Naive thymus-derived CD4-positive, alpha-beta T cell (primary cell): ENCODE measurements at places on chromosomes 7 and 10. TPM values are rescaled to one million over a fixed set of nuclear protein-coding genes. Genes with fewer than 3 reads are reported as not detected.
A peak's percentile ranks its signal among the peaks of the same experiment; 100 is the strongest.

- no peak overlapping the region for H3K4me3 ChIP-seq
- H3K4me1 ChIP-seq: no peaks in the 10 kb centered on the region
- no peak overlapping the region for H3K27ac ChIP-seq
Measured at GRCh38 chr10:82221601-82222149, 346.7 kb downstream of the NRG3 start.

- no peaks in the 10 kb centered on the region for H3K36me3 ChIP-seq
- no peak overlapping the region for H3K4me3 ChIP-seq
- no peaks in the 10 kb centered on the region for H3K27me3 ChIP-seq
- DNase-seq: no peak
Measured at GRCh38 chr7:28135315-28135714, 45.3 kb downstream of the JAZF1 start.

DNA sequence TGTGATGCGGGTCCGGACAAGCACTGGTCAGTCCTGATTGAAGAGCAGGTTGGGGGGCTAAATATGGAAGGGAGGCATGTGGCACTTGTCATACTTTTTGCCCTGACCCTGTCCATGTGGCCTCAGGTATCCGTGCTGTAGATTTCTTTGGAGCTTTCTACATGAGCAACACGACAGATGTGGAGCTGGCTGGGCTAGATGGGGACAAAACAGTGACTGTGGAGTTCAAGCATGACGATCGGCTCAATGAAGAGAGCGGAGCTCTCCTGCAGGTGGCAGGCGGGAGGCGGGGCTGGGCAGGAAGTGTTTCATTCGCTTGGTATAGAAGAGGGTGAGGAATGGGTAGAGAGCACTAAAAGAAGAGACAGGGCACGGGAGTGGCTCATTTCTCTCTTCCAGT is 13.0 kb upstream of the CHCHD1 start:
- H3K4me1 ChIP-seq: peaks cover 13% of the 10 kb centered on the region
- DNase-seq: peak; percentile 60
- H3K27ac ChIP-seq: peak overlapping the region; percentile 25
- H3K27me3 ChIP-seq: no peaks in the 10 kb centered on the region
- no peak overlapping the region for H3K4me3 ChIP-seq

DNA sequence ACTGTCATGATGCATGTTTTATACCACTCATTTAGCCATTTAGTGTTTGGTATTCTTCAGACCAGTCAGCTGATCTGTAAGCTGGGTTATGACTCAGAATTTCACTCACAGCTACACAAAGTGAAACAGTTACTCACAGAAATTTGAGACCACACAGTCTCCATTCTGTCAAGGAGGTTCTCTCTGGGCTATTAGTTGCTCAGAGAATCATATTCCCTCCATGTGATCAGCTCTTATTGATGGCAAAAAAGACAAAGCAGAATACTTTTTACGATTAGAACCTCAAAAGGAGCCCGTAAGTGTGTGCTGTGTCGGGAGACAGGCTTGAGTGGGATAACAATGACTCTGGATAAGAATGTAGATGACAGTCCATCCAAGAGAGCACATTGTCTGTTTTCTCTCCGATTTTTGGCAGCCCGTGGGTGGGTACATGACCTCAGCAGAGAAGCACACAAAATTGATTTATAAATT is 277.6 kb upstream of the SORCS1 start:
- no peaks in the 10 kb centered on the region for H3K27me3 ChIP-seq
- no peaks in the 10 kb centered on the region for H3K36me3 ChIP-seq
- H3K4me1 ChIP-seq: no peaks in the 10 kb centered on the region
- DNase-seq: no peak
- no peak overlapping the region for H3K27ac ChIP-seq

DNA sequence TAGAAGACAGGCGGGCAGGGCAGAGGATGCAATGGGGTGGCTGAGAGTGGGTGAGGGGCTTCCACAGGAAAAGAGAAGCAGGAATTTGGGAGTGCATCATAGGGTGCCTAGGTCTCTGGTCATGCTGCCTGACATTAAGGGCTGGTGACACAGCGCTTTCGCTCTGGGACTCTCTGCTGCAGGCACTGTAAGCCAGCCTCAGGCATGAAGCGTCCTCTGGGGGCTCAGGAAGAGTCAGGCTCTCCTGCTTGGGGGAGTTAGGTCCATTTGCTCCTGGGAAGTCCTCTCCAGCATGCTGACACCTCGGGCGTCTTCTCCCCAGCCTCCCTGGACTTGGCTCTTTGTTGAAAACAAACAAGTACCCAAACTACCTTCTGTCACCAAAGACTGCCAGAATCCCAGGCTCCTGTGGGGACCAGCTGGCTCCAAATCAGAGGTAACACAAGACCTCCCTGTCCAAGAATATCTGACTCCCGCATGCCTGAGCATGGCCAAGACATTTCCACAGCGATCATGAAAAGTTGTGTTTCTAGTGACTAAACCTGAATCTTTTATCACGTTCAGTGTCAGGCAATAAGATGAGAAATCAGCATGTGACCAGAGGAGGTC is 55.4 kb downstream of the GPR26 start:
- no peak overlapping the region for H3K27ac ChIP-seq
- no peak overlapping the region for H3K4me3 ChIP-seq
- no peaks in the 10 kb centered on the region for H3K36me3 ChIP-seq
- no peak for DNase-seq

- H3K36me3 ChIP-seq: no peaks in the 10 kb centered on the region
- H3K27ac ChIP-seq: no peak overlapping the region
- H3K27me3 ChIP-seq: no peaks in the 10 kb centered on the region
- no peaks in the 10 kb centered on the region for H3K4me1 ChIP-seq
Measured at GRCh38 chr7:118352867-118353453, 128.5 kb downstream of the ANKRD7 start.

DNA sequence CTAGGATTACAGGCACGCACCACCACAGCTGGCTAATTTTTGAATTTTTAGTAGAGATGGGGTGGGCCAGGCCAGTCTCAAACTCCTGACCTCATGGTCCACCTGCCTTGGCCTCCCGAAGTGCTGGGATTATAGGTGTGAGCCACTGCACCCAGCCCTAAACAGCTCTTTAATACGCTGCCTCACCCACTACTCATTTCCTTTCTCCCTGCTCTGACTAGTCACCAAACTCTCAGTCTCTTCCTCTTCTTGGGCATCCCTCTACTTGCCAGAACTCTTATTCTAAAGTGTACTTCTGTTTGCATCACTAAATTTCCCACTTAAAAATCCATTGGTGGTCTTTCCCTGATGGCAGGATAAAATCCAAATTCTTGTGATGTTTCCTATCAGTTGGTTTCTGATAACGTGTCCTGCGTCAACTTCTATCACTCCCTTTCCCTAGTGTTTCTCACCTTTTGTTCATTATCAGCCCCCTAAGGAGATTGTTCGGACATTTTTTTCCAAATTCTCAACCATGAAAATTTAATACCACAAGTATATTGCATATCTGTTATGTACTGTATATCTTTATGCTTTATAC is 124.7 kb downstream of the CUBN start:
- H3K4me3 ChIP-seq: no peak overlapping the region
- no peaks in the 10 kb centered on the region for H3K27me3 ChIP-seq
- H3K36me3 ChIP-seq: no peaks in the 10 kb centered on the region
- no peak overlapping the region for H3K27ac ChIP-seq

DNA sequence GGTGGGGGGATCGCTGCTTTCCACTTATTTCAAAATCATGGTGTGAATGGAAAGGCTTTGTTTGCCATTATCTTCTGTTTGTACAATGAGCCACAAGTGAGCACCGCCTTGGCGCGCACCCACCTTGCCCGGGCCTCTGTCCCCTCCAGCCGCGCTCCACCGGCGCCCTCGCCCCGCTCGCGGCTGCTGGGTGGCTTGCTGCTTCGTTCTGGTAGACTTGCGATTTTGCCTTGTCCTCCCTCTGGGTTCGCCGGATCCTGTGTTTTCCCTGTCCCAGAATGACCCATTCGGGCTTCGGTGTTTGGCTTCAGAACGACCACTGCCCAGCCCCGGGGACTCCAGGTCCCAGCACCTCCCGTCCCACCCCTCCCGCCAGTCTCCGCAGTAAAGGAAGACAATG is 273.0 kb upstream of the BMPER start:
- no peak for DNase-seq
- no peaks in the 10 kb centered on the region for H3K4me1 ChIP-seq
- H3K27me3 ChIP-seq: no peaks in the 10 kb centered on the region
- no peaks in the 10 kb centered on the region for H3K36me3 ChIP-seq
- H3K4me3 ChIP-seq: no peak overlapping the region
- no peak overlapping the region for H3K27ac ChIP-seq

DNA sequence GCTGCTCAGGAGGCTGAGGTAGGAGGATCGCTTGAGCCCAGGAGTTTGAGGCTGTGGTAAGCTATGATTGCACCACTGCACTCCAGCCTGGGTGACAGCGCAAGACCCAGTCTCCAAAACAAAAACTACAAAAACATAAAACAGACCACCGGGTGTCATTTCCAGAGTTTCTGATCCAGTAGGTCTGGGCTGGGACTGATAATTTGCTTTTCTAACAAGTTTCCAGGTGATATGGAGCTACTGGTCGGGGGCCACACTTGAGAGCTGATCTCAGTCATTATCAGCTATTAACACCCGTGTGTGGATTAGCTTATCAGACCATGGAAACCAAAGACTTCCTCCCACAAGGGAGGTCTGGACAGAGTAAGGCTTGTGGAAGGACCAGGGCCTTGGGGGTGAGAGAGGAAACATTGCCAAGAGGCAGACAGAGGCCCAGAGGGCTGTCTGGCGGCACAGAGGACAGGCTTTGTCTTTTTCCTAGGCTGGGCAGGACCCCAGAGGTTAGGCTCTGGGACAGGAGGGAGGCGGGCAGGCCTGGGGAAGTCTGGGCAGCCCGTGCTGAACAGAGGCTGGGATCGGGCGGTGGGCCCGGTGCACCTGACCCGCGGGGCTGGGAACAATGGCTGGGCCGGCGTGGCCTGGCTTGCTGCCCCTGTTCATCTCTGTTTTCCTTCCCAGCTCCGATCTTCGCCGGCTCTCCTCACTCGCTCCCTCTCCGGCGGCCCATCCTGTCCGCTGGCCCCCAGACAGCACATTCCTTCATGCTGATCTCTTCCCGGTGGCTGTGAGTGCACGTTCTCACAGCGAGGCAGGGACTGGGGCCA is 25.2 kb downstream of the TMEM270 start:
- H3K27ac ChIP-seq: no peak overlapping the region
- no peaks in the 10 kb centered on the region for H3K4me1 ChIP-seq
- H3K36me3 ChIP-seq: no peaks in the 10 kb centered on the region
- no peak for DNase-seq
- no peak overlapping the region for H3K4me3 ChIP-seq
- H3K27me3 ChIP-seq: no peaks in the 10 kb centered on the region

DNA sequence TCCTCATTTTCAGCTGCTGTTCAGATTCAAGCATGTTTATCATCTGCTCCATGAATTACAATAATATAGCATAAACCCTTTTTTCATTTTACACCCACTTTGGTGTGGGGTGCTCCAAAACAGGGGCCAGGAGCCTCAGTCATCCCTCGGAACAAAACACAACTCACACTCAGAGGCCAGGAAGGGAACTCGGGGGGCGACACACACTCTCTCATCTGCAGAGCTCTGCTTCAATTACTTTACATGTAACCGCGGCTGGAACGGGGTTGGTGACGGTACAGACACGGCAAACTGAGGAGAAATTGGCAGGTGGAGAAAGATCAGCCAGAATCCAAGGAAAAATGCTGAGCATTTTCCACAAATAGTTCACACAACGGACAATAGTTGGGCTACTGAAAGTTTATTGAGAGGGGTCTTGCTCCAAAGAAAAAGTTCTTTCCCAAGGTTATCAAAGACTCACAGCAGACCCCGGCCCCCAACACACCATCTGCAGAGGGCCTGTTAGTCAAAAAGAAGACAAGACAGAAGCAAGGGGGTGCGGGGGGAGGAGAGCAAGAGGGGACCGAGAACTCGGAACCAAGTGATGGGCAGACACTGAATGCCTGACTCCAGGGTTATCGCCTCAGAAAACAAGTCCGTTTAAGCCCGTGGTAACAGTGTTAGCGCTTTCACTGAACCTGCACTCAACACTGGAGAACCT is 20.5 kb downstream of the DIP2C start:
- no peaks in the 10 kb centered on the region for H3K27me3 ChIP-seq
- no peaks in the 10 kb centered on the region for H3K36me3 ChIP-seq
- no peak overlapping the region for H3K4me3 ChIP-seq
- no peaks in the 10 kb centered on the region for H3K4me1 ChIP-seq
- H3K27ac ChIP-seq: no peak overlapping the region

DNA sequence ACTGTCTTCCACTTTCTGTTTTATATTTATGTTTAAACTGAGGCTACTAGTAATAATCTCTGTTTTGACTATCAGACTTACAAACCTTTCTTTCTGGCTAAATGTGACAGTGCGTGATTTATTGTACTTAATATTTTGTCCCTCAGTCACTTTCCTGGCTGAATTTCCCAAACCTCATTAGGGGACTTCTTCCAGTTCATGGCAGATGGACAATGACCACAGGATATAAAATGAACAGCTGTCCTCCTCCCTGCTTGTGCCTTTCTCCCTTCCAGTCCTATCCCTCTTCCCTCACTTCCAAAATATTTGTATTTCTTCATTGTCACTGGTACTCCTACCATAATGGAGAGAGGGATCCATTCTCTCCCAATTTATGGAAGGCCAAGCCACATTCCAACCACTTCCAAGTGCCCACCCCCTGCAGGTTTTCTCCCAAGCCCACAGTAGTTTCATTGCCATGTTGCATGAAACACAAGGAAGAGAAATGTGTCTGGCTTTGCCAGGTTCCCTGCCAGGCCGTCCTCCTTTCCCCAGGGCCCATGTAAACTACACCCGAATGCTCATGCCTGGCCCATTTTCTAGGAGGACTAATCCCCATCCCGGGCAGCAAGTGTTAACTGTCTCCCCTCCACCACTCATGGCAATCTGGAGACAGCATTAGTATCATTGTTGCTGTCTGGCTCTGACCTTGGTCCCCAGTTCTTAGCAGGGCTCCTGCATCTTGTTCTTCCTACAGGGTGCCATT is 269.5 kb upstream of the SLC26A5 start:
- H3K27me3 ChIP-seq: no peaks in the 10 kb centered on the region
- no peak overlapping the region for H3K4me3 ChIP-seq
- no peaks in the 10 kb centered on the region for H3K36me3 ChIP-seq
- no peak overlapping the region for H3K27ac ChIP-seq
- DNase-seq: no peak

- H3K27me3 ChIP-seq: no peaks in the 10 kb centered on the region
- no peak for DNase-seq
- no peaks in the 10 kb centered on the region for H3K36me3 ChIP-seq
- no peak overlapping the region for H3K4me3 ChIP-seq
Measured at GRCh38 chr7:132138817-132139216, 437.5 kb downstream of the PLXNA4 start.

GRCh38 chr10:49497358-49497757 is 41.6 kb downstream of the ERCC6 start:
- no peak for DNase-seq
- H3K4me1 ChIP-seq: no peaks in the 10 kb centered on the region
- H3K27ac ChIP-seq: no peak overlapping the region
- no peaks in the 10 kb centered on the region for H3K27me3 ChIP-seq
- H3K36me3 ChIP-seq: no peaks in the 10 kb centered on the region
- no peak overlapping the region for H3K4me3 ChIP-seq

Gene MET
- total RNA-seq: 0.25 and 1.0 TPM in 2 replicates

Gene SEMA3E
- total RNA-seq: not detected

Gene DLX5
- total RNA-seq: not detected

Gene LBX1
- not detected for total RNA-seq

Gene WDR11
- 44.6 TPM for total RNA-seq

Gene CTTNBP2
- total RNA-seq: 0.27 TPM

Gene VPS37D
- 0.85 TPM for total RNA-seq

Gene ZNF722
- total RNA-seq: not detected
